ENCODE measurements at places on chromosomes 2 and 18. TPM values are rescaled to one million over a fixed set of nuclear protein-coding genes. Genes with fewer than 3 reads are reported as not detected.

DNA sequence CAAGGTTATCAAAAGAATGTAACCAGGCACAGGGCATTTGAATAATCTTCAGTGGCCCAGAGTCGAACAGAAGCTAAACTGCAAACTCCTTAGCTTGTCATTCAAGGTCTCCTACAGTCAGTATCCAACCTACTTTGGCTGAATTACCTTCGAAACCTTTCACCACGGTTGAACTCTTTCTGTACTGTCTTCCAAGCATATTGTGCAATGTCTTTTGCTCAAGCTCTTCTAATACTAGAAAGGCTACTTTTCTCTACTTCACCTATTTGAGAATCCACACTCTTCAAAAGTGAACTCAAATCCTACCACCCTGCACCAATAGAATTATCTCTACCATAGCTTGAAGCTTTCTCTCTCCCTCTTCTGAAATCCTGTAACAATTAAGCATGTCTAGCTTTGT lies 142.9 kb downstream of the NR4A2 start:
- no peaks in the 10 kb centered on the region for H3K27me3 ChIP-seq
- no peak overlapping the region for H3K27ac ChIP-seq
- H3K4me3 ChIP-seq: no peak overlapping the region
- no peaks in the 10 kb centered on the region for H3K4me1 ChIP-seq
- no peaks in the 10 kb centered on the region for H3K36me3 ChIP-seq

GRCh38 chr2:238864207-238865014 lies 16.5 kb downstream of the TWIST2 start:
- DNase-seq: peak; percentile 67
- H3K27me3 ChIP-seq: no peaks in the 10 kb centered on the region
- peaks cover 10% of the 10 kb centered on the region for H3K4me1 ChIP-seq
- no peaks in the 10 kb centered on the region for H3K36me3 ChIP-seq
- H3K27ac ChIP-seq: no peak overlapping the region

- no peak overlapping the region for H3K4me3 ChIP-seq
- H3K27me3 ChIP-seq: no peaks in the 10 kb centered on the region
- no peak for DNase-seq
- H3K36me3 ChIP-seq: no peaks in the 10 kb centered on the region
- H3K4me1 ChIP-seq: peaks cover 5% of the 10 kb centered on the region
- no peak overlapping the region for H3K27ac ChIP-seq
Observed at GRCh38 chr2:31378791-31379501, 35.6 kb downstream of the XDH start.

DNA sequence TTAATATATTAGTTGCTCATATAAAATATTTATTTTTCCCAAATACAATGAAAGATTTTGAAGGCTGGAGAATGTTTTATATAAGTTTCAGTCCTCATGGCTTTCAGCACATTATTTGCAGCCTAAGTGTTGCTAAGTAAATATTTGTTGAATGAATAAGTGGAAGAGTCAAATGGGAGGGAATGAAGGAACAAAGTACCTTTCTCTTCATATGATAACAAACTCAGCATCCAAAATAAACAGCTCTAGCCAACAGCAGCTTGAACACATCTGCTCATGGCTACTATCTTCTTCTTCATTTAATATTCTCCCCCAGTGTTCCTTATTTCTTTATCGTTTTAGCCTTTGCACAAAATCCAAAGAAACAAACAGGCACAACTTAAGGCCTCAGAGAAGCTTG lies 385.2 kb upstream of the PIK3C3 start:
- H3K27me3 ChIP-seq: no peaks in the 10 kb centered on the region
- no peaks in the 10 kb centered on the region for H3K4me1 ChIP-seq
- no peaks in the 10 kb centered on the region for H3K36me3 ChIP-seq
- H3K27ac ChIP-seq: no peak overlapping the region
- no peak overlapping the region for H3K4me3 ChIP-seq

DNA sequence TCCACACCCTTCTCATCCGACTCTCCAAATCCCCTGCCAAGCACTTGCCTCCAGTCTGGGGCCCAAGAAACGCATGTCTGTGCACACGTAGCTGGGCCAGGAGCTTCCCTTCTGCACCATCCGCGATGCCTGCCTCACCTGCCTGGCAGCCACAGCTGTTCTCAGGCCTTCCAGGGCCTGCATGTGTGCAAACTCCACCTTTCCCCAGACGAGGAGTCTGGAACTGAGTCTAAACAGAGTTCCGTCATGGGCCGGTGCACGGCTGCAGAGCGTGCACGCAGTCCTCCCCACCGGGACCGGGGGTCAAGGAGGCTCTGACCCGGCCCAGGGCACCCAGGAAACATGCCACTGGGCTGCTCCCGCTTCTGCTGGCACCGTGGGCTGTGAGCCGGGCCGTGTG lies 66.8 kb upstream of the SALL3 start:
- H3K27me3 ChIP-seq: no peaks in the 10 kb centered on the region
- DNase-seq: peak; percentile 31
- H3K36me3 ChIP-seq: no peaks in the 10 kb centered on the region
- no peaks in the 10 kb centered on the region for H3K4me1 ChIP-seq

DNA sequence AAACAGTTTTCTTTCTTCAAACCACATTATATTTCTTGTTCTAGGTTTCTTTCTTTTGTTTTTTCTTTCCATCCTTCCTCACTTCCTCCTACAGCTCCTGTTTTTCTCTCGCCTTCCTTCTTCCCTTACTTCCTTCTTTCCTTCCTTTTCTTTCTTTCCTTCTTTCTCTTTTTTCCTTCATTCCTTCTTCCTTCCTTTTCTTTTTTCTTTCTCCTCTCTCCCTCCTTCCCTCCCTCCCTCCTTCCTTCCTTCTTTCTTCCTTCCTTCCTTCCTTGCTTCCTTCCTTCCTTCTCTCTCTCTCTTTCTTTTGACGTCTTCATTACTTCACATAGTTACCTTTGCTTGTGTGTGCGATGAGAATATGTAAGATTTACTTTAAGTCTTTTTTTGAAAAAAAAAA lies 470.0 kb upstream of the FSIP2 start:
- H3K4me3 ChIP-seq: no peak overlapping the region
- no peaks in the 10 kb centered on the region for H3K27me3 ChIP-seq
- no peaks in the 10 kb centered on the region for H3K4me1 ChIP-seq
- no peaks in the 10 kb centered on the region for H3K36me3 ChIP-seq
- DNase-seq: no peak

DNA sequence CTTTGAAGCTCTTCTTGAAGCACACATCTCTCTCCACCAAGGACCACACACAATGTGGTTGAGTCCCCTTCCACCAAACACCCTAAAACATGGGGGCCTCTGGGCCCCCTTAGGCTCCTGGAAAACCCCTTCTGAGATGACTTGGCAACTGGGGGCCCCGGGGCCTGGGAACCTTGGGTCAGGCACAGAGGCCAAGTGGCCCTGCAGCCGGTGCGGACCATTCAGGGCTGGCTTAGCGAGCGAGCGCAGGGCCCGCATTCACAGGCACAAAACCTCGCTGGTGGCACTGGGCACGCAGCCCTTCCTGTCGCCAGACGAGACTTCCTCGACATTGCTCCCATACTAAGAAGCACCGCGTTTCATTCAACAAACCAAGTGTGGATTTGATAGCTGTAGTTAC lies 111.2 kb upstream of the ID2 start:
- no peak overlapping the region for H3K4me3 ChIP-seq
- H3K27me3 ChIP-seq: no peaks in the 10 kb centered on the region
- H3K36me3 ChIP-seq: no peaks in the 10 kb centered on the region
- no peak for DNase-seq
- no peaks in the 10 kb centered on the region for H3K4me1 ChIP-seq

- H3K36me3 ChIP-seq: peaks cover 6% of the 10 kb centered on the region
- DNase-seq: no peak
- no peaks in the 10 kb centered on the region for H3K27me3 ChIP-seq
Observed at GRCh38 chr2:99448556-99448955, 41.3 kb downstream of the REV1 start.

- DNase-seq: no peak
- H3K4me3 ChIP-seq: no peak overlapping the region
Observed at GRCh38 chr2:178271629-178272333, 77.5 kb downstream of the OSBPL6 start.

GRCh38 chr2:235665661-235666212 lies 171.9 kb downstream of the AGAP1 start:
- no peaks in the 10 kb centered on the region for H3K36me3 ChIP-seq
- no peak overlapping the region for H3K4me3 ChIP-seq
- no peak overlapping the region for H3K27ac ChIP-seq
- H3K27me3 ChIP-seq: no peaks in the 10 kb centered on the region

- no peak overlapping the region for H3K27ac ChIP-seq
- no peak for DNase-seq
- no peaks in the 10 kb centered on the region for H3K4me1 ChIP-seq
- H3K4me3 ChIP-seq: no peak overlapping the region
Observed at GRCh38 chr2:101823347-101823791, 125.9 kb downstream of the MAP4K4 start.

DNA sequence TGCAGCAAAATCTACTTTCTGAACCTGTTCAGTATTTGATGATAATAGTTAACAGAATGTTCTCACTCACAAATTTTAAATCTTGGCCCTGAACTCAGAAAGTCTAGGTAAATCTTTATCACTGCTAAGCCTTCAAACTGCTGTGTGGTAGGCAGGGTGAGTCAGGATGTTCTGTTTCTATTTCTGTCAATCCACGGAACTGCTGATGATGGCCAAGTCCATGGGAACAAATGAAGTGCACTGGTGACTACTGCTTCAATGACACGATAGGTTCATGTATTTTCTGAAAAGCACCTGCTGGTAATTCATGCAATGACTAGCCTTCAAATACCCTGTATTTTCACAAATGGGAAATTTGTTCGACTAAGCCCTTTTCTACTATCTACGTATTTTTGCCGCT lies 14.2 kb downstream of the NIFK start:
- H3K27ac ChIP-seq: no peak overlapping the region
- no peak overlapping the region for H3K4me3 ChIP-seq
- DNase-seq: no peak
- no peaks in the 10 kb centered on the region for H3K4me1 ChIP-seq
- H3K27me3 ChIP-seq: no peaks in the 10 kb centered on the region

GRCh38 chr2:205280596-205281236 lies 401.6 kb upstream of the NRP2 start:
- no peak overlapping the region for H3K4me3 ChIP-seq
- H3K27ac ChIP-seq: no peak overlapping the region
- H3K4me1 ChIP-seq: peaks cover 17% of the 10 kb centered on the region
- H3K27me3 ChIP-seq: no peaks in the 10 kb centered on the region

GRCh38 chr2:230144355-230144754 lies 75.4 kb downstream of the SP110 start:
- H3K27ac ChIP-seq: no peak overlapping the region
- H3K27me3 ChIP-seq: no peaks in the 10 kb centered on the region
- H3K4me1 ChIP-seq: peaks cover 2% of the 10 kb centered on the region

DNA sequence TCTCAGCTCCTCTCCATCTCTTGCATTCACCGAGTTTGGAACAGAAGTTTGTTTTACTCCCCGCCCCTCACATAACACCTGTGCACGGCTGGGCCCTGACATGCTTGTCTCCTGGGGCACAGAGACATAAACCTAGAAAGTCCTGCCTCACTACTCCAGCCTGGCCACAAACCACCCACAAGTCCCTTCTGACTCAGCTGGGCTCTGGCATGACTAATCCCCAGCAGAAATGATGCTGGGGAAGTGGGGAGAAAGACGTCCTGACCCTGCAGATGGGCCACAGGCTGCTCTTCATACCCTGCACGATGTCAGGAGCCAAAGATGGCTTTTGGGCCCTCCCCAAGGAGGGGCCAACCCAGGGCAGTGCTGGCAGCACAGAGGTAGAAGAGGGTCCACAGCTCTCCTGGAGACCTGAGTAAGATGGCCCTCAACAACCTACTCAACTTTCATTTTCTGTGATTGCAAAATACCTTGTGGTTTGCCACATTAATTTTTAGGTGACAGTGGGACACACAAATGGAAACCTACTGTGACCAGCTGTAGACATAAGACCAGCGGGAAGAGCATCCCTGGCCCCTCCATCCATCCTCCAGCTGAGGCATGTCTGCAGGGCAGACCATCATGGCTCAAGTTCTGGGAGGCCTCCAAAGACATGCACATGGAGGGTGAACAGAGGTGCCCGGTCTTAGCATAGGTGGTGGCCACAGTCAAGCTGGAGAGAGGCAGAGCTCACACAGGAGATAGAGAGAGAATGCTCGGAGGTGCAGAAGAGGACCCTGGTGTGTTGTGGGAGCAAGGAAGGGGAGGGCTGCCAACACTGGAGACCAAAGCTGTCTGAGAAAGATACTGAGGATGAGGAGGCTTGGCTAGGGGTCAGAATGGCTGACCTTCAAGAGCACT lies 40.0 kb downstream of the DNMT3A start:
- H3K27me3 ChIP-seq: no peaks in the 10 kb centered on the region
- H3K36me3 ChIP-seq: no peaks in the 10 kb centered on the region
- no peak for DNase-seq
- H3K27ac ChIP-seq: no peak overlapping the region
- peaks cover 13% of the 10 kb centered on the region for H3K4me1 ChIP-seq

GRCh38 chr2:218228366-218229090 lies 11.5 kb downstream of the ARPC2 start:
- H3K4me1 ChIP-seq: no peaks in the 10 kb centered on the region
- no peak overlapping the region for H3K4me3 ChIP-seq
- no peak overlapping the region for H3K27ac ChIP-seq
- no peaks in the 10 kb centered on the region for H3K27me3 ChIP-seq
- H3K36me3 ChIP-seq: peaks cover 17% of the 10 kb centered on the region
- DNase-seq: no peak

- H3K27ac ChIP-seq: no peak overlapping the region
- no peak overlapping the region for H3K4me3 ChIP-seq
Observed at GRCh38 chr2:215553946-215554345, 118.1 kb upstream of the FN1 start.

- DNase-seq: no peak
- no peaks in the 10 kb centered on the region for H3K4me1 ChIP-seq
- no peaks in the 10 kb centered on the region for H3K27me3 ChIP-seq
- H3K36me3 ChIP-seq: no peaks in the 10 kb centered on the region
- no peak overlapping the region for H3K27ac ChIP-seq
Observed at GRCh38 chr2:100009743-100010142, 132.6 kb downstream of the AFF3 start.

Gene FOXI3
- 17.1 TPM for total RNA-seq

Gene REEP1
- total RNA-seq: 1.5 TPM

Gene HOXD8
- total RNA-seq: not detected

Gene CABYR
- total RNA-seq: 20.1 TPM

Gene ERFE
- 2.5 TPM for total RNA-seq

Gene MAIP1
- 28.5 TPM for total RNA-seq

Gene LRATD1
- total RNA-seq: 2.3 TPM

Gene ZC3H6
- total RNA-seq: 6.9 TPM

Gene GAL3ST2
- not detected for total RNA-seq
